ENCODE measurements at places on chromosomes 6 and 20.

- DNase-seq: no peak
Measured at GRCh38 chr6:113735491-113735890, 121.7 kb upstream of the MARCKS start.

DNA sequence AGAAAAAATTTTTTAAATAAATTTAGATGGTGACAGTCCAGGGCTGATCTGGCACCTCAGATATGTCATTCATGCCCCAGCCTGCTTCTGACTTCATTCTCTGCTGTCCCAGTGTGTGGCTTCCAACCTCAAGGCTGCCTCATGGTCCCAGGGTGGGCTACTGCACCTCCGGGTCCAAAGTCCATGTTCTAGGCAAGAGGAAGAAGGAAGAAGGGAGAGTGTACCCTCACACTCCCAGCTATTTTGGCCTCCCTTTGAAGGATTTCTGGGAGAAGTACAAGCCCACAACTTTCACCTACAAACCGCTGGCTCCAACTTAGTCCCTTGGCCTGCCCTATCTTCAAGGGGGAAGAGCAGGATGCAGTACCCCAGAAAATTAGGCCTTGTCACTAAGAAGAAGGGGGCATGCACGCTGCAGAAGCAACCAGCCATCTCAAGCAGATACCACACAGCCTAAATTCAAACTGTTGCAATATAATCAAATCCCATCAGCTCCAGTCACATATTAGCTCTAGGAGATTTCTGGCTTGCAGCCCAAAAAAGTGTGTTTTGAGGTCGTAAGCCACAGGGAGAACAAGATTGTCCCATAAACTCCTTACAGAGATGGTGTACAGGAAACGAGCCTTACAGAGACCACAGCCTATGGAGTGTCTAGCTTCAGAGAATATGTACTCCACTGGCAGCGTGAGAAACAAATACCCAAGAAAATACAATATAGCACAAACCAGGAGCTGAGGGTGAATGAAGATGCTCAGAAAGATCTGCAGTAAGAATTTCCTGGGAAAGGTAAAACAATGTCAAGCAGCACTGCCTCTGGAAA lies 906 bp upstream of the BTN3A2 start:
- DNase-seq: no peak

- no peak for DNase-seq
Measured at GRCh38 chr20:62321975-62322374, 19.2 kb downstream of the ADRM1 start.

- no peak for DNase-seq
Measured at GRCh38 chr6:163813979-163814493, 399.5 kb downstream of the QKI start.

DNA sequence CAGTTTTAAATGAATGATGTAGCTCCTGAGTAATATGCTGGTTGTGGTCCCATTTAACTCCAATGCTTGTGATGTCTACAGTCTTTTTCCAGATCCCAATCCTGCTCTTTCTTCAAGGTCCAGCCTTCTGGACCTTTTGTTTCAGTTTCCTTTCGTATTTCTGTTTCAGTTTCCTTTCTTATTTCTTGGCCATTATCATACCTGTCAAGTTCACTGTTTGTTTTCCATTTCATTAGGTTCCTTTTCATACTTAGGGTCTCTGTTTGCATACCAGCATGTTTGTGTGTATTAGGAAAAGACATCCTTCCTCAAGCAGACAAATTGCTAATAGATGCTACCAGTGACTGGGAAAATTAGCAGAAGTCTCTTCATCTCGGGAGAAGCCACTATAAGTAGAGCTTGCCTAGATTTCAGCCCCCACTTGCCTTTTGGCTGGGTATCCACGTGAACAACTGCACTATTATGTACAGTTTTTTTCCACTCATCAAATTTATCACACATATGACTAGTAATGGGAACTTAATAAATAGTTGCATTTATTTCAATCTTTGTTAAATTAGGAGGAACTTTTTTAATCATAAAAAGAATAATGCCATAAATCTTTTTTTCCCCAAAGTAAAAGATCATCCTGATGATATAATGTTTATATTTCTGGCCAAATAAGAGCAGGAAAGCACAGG lies 583.4 kb downstream of the BCKDHB start:
- DNase-seq: no peak

GRCh38 chr6:56618050-56618449 lies 24.6 kb downstream of the DST start:
- DNase-seq: no peak

- no peak for DNase-seq
Measured at GRCh38 chr20:11271920-11272594, 598.3 kb upstream of the JAG1 start.

DNA sequence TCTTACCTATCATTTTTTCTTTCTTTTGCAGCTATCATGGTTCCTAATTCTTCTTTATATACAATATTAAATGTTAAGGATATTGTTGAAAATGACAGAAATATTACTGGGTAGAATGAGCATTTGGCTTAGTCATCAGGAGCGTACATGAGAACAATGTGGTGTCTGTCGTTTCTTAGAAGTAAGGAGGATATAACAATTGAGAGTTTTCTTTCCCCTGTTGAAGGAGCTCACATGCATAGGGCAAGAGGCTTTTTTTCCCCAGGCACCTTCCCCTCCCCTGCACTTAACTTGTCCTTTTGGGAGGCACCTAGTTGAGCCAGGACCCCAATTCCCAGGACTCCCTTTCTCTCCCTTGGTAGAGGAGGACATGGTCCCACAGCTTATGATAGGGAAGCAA lies 25.0 kb downstream of the MC3R start:
- no peak for DNase-seq

- no peak for DNase-seq
Measured at GRCh38 chr6:97969065-97969464, 686.0 kb upstream of the MMS22L start.

GRCh38 chr6:106204961-106205360 lies 118.8 kb downstream of the PRDM1 start:
- no peak for DNase-seq

- no peak for DNase-seq
Measured at GRCh38 chr6:85261271-85261670, 188.6 kb upstream of the NT5E start.

GRCh38 chr6:112216662-112217551 lies 37.5 kb downstream of the LAMA4 start:
- no peak for DNase-seq

- no peak for DNase-seq
Measured at GRCh38 chr6:53854843-53855567, 60.2 kb downstream of the LRRC1 start.

DNA sequence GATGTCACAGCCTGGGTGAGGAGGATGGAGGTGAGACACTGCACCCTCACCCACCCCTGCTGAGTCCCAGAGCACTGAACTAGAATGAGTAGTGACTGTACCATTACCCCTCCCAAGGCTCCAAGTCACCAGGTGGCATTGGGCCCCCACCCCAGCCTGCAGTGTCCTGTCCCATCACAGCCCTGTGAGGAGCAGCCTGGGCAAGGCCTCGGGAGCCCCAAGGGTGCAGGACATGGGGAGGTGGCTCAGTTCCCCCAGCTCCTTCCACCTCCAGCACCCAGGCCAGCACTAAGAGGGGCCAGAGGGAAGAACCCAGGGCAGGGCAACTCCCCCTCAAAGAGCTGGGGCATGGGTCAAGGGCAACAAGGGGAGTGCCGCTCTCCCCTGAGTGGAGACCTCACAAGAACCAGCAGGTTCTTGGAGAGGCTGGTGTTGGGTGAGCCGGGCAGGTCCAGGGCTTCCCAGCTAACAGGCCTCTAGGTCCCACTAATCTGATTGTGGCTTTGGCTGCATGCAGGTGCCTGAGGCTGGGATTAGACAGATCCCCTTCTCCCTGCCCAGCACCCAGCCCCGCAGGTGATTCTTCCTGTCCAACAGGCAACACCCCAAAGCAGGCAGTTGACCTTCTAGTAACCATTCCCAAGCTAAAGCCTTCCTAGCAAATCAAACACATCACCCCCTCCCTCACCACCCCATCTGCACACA lies 2.6 kb downstream of the CST4 start:
- DNase-seq: no peak

- no peak for DNase-seq
Measured at GRCh38 chr6:37582306-37582705, 82.6 kb upstream of the CCDC167 start.

Data from NCI-H1105 treated with DMSO at 0.1 percent for 48 hours (cell line).